ENCODE measurements at places on chromosomes 4 and X.
A peak's percentile ranks its signal among the peaks of the same experiment; 100 is the strongest.

DNA sequence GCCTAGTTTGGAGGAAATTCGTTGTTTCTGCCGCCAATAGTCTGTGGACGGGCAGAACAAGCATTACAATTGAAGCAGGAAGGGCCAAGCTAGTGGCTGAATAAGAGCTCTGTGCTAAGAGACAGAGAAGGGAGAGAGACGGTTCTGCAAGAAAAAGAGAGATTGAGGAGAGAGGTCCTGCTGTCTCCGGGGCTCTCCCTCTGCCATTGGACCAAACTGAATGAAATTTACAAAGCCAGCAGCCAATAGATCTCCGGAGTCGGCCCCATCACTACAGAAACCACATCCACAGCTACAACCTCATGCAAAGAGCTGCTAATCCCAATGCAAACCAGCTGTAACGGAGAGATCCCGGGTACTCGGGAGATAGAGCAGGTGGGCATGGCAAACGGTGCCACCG, at the start of gene NLGN4X:
TSS of gene NLGN4X (minus strand) at position 148 of the 400 bp plus-strand sequence. CDS start 77,401 bp downstream, outside the sequence.
- H3K36me3 ChIP-seq, result no peaks in the 10 kb centered on the region
- no peak within 1 kb of the TSS for H3K27ac ChIP-seq
- no peak for DNase-seq
- H3K27me3 ChIP-seq, result no peaks in the 10 kb centered on the region
- no peak within 1 kb of the TSS for H3K4me3 ChIP-seq

DNA sequence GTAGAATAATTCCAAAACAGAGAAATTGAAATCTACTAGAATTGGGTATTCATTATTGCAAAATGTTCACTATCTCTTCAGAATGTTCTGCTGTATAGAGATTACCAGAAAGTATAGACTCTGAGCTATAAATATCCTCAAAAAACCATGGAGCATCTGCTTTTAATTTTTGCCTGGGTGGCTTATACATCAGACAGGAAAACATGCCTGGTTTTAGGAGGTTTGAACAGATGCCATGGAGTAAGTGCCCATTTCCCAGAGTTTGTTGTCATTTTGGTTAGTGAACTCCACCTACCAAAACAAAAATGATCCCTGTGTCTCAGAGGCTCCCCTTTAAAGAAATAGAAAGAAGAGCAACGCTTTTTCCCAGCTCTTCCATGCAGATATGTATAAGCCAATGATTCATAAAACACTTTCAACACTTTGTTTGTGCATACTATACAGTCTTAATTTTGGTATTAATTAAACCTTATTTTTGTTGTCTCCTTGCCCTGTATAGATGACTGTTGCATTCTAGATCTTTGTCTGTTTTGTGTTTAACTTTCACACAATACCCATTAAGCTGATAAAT, 68.7 kb downstream of the MEPE start:
- no peak for DNase-seq
- H3K4me3 ChIP-seq, result no peak overlapping the region
- H3K27ac ChIP-seq, result no peak overlapping the region
- H3K36me3 ChIP-seq, result no peaks in the 10 kb centered on the region
- no peaks in the 10 kb centered on the region for H3K27me3 ChIP-seq

DNA sequence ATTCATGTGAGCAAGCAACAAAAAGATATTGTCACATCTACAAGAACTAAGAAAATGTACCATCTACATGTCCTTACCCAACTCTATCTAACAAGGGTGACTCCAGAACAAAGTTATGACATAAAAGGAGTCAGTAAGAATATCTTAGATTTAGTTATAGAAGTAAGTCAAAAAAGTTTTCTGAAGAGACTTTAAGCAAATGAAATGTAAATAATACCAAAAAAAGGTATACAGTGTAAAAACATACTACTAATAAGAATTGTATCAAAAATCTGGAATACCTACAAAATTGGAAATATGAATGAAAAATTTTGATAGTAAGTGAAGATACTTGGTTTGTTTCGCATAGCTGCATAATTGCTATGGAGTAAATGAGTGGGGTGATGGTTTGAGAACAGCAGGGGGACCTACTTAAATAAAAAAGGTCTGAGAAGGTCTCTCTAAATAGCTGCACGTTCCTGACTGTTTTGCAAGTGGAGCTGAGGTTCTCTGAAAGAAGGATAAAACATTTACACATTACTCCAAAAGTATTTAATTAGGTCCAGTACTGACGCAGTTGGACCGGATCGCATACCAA, 51.0 kb upstream of the ENPP6 start:
- H3K36me3 ChIP-seq, result no peaks in the 10 kb centered on the region
- DNase-seq, result no peak
- H3K4me1 ChIP-seq, result peaks cover 8% of the 10 kb centered on the region

GRCh38 chr4:169774466-169775445, 17.0 kb upstream of the HPF1 start:
- no peaks in the 10 kb centered on the region for H3K36me3 ChIP-seq
- no peaks in the 10 kb centered on the region for H3K4me1 ChIP-seq
- H3K4me3 ChIP-seq, result no peak overlapping the region
- H3K27ac ChIP-seq, result no peak overlapping the region
- DNase-seq, result peak; percentile 5
- peaks cover 2% of the 10 kb centered on the region for H3K27me3 ChIP-seq

DNA sequence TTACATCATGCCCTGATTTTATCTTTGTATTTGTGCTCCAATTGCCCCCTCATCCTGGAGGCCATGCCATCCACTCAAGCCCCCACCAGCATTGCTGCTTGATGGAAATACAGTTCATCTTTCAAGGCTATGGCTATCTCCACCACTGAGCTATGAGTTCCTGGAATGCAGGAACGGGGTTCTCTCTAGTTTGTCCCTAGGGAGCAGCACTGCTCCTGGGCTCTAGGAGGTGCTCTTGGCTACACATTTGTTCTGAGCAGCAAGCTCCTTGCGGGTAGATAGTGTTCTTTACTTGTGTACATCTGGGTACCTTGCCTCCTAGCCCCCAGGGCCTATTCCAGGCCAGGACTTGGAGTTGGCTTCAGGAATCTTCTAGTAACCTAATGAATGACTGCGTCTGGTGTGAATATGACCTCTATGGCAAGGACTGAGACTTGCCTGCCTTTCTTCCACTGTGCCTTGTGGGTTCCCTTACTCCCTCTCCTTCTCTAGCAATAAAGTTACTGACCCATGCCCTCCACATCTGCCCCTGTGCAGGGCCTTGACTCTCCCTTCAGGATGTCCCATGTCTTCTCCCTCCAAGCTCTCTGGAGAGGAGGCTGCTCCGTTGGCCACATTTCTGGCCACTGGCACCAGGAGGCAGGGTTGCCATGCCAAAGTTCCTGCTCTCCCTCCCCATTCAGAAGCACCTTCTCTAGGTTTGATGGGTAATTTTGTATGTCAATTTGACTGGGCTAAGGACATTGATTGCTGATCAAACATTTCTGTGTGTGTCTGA, 7.6 kb downstream of the CITED1 start:
- no peaks in the 10 kb centered on the region for H3K4me1 ChIP-seq
- no peak overlapping the region for H3K27ac ChIP-seq
- no peaks in the 10 kb centered on the region for H3K36me3 ChIP-seq
- DNase-seq, result no peak
- H3K27me3 ChIP-seq, result peaks cover 38% of the 10 kb centered on the region
- H3K4me3 ChIP-seq, result no peak overlapping the region
